ENCODE measurements at places on chromosomes 13 and 19.

DNA sequence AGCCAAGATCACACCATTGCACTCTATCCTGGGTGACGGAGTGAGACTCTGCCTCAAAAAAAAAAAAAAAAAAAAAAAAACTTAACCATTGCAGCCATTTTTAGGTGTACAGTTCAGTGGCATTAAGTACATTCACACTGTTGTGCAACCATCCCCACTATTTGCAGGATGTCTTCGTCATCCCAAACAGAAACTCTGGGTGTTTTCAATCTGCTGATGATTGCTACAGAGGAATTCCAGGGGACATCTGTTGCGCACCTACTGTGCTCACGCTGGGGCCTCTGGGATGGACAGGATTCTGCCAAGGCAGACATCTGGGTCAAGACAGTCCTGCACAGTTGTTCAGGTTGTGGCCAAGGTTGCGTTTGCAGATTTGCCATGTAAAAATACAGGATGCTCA, 2.4 kb upstream of the APOC4 start:
- no peak for DNase-seq

- DNase-seq: peak; percentile 45
Observed at GRCh38 chr13:27450921-27451471, 632 bp upstream of the MTIF3 start.

DNA sequence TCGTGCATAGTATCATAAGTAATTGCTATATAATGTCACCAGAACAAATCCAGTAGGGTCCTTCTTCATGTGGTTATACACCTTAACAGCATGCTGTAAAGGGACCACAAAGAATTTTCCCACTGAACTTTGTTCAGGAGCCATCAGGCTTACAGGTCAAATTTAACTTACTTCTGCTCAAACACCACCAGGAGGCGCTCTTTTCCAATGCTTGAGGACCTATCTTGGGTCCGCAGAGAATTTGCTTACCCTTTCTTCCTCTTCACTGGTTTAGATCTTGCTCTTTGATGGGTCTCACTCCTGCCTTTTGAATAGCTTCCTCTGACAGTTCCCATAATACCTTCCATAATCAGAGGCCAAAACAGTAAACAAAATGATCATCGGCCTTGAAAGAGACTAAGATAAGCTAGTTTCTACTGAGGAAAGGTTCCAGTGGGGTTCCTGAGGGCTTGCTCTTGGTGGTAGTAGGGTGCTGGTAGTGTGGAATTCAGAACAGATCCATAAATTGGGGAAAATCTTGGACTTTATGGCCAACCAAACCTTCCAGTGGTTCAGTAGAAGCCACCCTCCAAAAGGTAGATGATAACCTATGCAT, 37.4 kb downstream of the SCGB2B2 start:
- peak; percentile 10 for DNase-seq

DNA sequence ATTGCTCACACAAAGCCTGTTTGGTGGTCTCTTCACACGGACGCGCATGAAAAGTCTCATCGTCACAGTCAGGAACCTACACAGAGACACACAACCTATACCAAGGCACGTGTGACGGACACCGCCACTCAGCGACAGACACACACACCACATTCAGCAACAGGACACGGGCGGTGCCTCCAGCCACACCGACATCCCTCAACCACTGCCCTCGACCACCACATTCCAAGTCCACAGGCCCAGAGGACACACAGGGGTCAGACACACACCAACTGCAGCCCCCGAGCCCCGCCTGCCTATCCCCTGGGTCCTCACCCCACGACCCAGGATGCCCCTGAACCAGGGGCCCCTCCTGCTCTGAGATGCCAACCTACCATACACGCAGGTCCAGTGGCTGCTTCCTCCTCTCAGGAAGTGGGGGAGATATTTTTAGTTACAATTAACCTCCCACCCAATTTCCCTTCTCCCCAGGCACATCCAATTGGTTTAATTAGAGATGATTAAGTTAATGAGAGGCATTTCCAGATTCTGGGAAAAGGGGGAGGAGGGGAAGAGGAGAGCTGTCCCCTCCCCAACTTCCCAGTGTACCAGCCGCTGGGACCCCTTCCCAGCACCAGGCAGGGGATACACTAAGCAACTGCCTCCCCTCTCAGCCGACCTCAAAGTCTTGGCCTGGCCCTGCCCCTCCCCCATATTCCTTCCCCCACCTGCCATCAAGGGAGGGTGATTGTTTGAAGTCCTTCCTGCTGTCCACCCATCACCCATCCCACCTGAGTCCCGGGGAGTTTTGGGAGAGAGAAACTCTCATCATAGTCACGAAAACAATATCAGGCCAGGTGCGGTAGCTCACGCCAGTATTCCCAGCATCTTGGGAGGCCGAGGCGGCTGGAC, 20.4 kb downstream of the MEIS3 start:
- no peak for DNase-seq

GRCh38 chr13:19597523-19597922, 35.9 kb upstream of the MPHOSPH8 start:
- DNase-seq: no peak

DNA sequence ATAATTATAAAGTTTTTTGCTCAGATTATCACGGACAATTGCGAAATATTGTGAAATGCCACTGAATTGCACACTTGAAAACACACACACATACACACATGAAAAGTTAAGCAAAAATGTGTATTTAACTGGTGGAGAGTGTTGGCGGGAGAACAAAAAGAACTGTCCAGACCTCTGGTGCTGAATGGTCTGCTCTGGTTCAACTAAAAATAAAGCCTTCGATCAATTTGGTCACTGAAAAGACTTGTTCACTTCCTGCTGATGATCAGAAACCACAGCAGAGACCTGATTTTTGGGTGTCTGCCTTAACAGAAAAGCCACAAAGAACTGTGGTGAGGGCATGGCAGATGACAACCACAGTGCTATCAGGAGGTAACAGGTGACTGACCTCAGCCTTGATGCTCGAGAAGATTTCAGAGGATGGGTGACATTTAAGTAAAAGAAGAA, 4.0 kb upstream of the IGFL1 start:
- DNase-seq: no peak

DNA sequence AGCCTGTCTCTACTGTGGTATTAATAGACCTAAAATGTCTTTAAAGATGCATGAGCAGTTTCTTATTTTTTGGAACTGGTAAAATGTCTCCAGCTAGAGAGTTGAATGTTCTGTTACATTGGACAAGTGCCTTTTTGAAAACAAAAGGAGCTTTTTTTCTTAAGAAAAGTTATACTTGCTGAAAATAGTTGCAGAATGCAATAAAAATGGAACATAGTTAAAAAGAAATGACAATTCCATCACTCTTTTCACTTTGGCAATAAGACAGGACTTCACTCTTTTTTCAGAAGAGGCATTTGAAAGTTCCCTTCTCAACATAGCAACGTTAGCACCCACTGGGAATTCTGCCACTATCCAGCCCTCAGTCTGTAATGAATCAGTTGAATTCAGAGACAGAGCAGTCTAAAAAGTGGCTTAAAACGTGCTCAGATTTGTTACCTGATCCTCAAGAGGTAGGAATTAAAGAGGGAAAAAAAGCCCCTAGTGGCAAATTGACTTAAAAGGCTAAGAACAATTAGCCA, 10.1 kb downstream of the RGCC start:
- no peak for DNase-seq

- no peak for DNase-seq
Observed at GRCh38 chr13:99310382-99311031, 3.3 kb upstream of the GPR183 start.

GRCh38 chr19:48896191-48896720, 2.3 kb downstream of the TULP2 start:
- DNase-seq: no peak

GRCh38 chr19:42555317-42555716, 27.0 kb upstream of the CEACAM1 start:
- DNase-seq: no peak

DNA sequence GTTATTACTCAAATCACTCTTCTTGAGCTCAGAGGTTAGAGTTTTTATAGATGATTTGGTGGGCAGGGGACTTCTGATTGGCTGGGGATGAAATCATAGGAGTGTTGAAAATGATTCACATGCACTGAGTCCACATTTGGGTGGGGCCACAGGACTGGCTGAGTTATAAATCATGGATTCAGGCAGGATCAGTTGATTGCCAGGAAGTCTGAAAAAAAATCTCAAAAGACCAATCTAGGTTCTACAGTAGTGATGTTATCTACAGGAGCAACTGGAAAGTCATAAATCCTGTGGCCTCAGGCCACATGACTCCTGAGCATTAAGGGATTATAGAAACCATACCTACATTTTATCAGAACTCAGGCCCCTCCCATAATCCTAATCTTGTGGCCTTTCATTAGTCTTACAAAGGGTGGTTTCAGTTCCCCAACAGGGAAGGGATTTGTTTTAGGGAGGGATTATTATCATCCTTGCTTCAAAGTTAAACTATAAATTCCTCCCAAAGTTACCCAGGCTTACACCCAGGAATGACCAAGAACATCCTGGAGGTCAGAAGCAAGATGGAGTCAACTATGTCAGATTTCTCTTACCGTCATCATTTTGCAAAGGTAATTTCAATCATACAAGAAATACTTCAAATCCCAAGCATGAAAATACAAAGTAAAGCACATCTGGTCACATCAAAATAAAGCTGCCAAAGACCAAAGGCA, 5.6 kb upstream of the CCDC70 start:
- no peak for DNase-seq

- no peak for DNase-seq
Observed at GRCh38 chr19:32232449-32232848, 113.0 kb upstream of the ZNF507 start.

- no peak for DNase-seq
Observed at GRCh38 chr13:107563099-107563925, 652.0 kb downstream of the LIG4 start.

DNA sequence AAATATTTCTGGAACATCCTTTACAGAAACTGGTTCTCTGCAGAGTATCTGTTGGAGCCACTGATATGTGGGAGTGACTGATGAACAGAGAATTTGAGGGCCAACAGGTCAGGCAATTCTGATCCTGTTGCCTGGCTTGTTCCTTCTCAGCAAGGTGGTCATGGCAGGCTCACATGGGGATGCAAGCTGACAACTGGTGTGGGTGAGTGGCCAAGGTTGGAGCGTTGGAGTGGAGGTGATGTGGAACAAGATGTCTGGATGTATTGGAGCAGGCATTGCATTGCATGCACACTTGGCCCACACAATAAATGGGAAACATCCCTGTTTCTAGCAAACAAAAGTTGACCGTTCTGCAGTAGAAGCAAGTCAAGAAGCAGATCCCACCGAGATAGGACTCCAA, 380.7 kb downstream of the ZNF536 start:
- no peak for DNase-seq
